ENCODE measurements at places on chromosomes 7 and 10. TPM values are rescaled to one million over a fixed set of nuclear protein-coding genes. Genes with fewer than 3 reads are reported as not detected.

ZNF12 gene
- 26.7 TPM for total RNA-seq

DLX5 gene
- not detected for total RNA-seq

NT5C3A gene
- total RNA-seq: 57.4 TPM

STRA8 gene
- not detected for total RNA-seq

OR2F2 gene
- not detected for total RNA-seq

SRRT gene
- total RNA-seq: 78.3 TPM

AKR1D1 gene
- not detected for total RNA-seq

DNA sequence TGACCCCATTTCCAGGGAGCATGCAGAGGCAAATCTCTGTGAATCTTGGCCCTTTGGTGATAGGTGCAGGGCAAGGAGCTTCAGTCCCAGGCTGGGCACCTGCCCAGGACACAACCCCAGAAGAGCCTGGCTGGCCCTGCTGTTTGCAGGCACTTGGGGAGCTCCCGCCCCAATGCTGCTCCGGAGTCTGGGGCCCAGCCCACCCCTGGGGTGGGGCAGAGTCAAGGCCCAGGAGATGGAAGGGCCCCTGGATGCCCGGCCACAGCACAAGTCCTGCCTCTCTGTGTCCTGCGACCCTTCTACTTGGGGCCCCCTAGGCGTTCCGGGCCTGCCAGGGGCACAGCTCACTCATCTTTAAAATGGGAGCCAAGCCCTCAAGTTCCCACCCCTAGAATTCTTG, 24.7 kb downstream of the PDGFA start:
- no peak for DNase-seq

DNA sequence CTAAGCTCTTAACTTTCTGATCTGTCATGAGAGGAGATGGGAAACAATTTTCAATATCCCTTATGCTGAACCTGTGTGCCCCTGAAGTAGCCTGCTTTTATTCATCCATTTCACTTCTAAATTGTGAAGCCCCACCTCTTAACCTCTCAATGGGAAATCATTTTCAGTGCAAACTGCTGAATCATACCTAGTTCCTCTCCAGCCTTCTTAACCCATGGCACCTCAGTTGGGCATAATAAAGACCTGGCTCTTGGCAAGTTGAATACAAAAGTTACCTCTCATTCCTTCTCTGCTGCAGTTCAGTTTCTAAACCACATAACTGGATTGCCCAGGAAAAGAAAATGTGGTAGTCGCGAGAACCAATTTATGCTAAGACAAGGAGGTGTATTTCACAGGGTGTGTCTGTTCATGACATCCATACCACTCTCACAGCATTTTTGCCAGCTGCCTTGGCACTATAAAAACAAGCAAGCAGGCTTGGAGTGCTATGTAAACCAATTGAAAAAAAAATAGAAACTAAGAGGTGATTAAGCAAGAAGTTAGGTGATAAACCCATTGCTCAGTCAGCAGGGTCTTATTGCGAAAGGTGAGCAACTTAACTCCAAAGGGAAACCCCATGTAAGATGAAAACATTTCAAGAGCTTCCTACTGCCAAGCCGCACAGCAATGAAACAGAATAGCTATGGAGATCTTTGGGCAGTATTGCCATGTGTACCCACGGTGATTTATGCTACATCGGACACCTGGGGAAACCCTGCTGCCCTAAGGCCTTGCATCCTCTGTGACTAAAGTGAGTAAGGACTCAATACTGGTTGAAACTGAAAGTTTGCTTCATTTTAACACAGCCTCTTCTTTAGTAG, 57.0 kb upstream of the DKK1 start:
- peak; percentile 12 for DNase-seq

DNA sequence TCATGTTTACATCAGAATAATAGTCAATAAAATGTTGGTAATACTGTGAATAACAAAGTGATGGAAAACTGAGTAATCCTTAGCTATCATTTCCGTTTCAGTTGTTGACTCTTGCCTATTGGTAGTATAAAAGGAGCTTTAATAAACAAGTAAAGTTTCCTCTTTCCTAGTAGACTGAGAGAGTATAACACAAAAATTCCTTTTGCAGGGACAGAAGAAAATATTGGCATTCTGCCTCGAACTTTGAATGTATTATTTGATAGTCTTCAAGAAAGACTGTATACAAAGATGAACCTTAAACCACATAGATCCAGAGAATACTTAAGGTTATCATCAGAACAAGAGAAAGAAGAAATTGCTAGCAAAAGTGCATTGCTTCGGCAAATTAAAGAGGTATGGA, 9.4 kb downstream of the KIF20B start:
- no peak for DNase-seq

GRCh38 chr10:131252567-131253276, 58.8 kb downstream of the TCERG1L start:
- no peak for DNase-seq

DNA sequence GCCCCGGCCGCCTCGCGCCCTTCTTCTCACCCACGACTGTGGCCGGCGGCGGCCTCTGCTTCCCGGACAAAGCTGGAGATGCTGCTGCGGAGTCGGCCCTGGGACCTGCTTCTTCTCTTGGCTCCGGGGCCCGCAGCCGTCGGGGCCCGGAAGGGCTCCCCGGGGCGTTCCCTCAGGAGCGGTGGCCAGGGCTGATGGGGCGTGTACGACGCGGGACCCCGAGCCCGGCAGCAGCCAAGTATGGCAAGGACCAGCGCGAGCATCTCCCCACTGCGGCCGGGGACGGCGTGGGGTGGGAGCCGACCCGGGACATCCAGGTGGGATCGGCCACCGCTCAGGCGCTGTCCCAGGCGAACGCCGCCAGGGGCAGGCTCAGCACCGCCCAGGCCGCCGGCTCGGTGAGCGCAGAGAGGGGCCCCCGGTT, 27.6 kb upstream of the BMS1 start:
- DNase-seq: no peak

DNA sequence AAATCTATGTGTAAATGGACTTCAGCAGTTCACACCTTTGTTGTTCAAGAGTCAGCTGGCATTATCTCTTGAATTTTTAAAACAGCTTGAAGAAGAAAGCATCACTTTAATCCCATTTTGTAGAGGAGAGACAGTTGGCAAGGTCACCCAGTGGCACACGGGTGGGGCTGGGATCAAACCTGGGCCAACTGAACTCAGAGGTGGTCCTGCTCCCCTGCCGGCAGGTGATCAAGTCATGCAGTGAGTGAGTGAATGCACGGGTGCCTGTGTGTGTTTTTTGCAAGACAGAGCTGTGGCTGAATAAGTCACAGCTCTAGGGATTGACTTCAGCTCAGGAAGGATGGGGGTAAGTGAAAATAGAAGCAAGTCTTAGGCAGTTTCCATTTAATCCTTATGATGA, 9.5 kb downstream of the GHRHR start:
- no peak for DNase-seq

GRCh38 chr10:11670381-11670780, 58.9 kb upstream of the USP6NL start:
- no peak for DNase-seq

DNA sequence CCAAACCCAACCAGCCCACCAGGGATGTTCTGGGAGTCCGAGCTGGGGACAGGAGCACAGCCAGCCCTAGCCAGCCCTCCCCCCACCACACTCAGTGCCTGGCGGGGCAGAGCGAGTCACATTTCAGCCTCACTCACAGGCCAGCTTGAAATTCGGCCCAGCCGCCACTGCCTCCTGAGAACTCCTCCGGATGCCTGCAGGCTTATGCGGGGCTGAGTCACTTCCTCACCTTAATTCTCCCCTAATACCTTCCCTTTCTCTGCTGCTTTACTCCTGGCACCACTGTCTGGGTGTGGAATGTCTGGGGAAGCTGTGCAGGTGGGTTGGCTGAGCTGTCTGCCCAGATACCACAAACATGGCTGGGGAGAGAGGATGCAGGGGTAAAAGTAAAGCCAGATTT, 22.6 kb upstream of the DLG5 start:
- peak; percentile 92 for DNase-seq

DNA sequence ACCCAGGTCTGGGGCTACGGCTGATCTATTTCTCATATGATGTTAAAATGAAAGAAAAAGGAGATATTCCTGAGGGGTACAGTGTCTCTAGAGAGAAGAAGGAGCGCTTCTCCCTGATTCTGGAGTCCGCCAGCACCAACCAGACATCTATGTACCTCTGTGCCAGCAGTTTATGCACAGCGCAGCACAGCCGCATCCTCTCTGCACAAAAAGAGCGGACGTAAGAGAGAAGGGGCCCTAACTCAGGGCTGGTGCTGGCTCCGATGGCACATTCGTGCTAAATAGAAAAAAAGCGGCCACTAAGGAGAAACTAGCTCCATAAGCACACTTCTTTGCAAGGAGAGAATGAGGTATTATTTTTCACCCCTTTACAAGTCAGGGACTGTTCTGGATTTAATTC, 28.3 kb upstream of the PRSS1 start:
- DNase-seq: no peak

GRCh38 chr7:87445897-87446296, 29.6 kb downstream of the ABCB4 start:
- no peak for DNase-seq

DNA sequence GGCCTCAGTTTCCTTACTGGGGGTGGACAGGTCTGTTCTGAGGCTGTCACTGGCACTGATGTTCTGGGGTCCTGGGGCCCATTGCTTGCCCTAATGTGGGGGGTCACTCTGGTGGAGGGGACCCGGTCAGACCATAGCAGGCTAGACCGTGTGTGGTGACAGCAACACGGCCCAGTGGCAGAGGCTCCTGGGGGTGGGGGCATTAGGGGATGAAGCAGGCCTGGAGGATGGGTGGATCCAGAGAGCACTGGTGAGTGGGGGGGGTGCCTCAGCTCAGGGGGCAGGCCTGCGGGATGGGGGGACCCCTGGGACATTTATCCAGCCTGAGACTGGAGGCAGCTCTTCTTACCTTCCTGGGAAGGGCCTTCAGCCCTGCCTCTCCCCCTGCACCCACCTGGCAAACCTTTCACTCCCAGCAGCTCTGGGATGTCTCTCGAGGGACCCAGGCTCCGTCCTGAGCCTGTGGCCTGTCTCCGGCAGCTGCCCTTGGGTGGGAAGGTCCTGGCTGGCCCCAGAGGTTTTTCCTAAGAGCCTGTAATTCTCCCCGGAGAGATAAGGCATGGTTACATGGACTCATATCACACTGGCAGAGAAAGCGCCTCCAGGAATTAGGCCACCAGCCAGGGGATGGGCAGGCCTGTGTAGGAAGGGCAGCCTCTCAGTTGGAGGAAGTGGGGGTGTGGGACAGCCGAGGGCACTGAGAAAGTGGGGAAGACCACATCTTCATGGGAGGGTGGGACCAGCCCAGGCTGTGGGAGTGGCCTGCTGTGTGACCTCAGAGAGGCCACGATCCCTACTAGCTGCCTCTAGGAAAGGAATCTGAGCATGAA, 147.7 kb downstream of the UBE2H start:
- DNase-seq: peak; percentile 26

DNA sequence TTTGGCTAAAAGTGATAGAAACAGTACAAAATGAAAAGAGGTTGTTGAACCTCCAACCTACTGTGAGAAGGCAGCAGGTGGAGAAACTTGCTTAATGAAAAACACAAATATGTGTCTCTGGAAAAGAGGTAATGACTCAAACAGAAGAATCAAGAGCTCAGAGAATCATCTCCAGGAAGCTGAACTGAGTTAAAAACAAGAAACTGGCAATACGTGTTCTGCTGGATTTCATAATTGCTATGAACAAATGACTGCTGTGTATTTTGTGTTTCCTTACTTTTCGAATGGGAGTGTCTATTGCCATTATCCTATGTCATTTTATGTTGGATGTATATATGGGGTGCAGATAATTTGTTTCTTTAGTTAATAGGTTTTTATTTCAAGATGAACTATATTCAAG, 401.1 kb downstream of the DGKB start:
- no peak for DNase-seq

GRCh38 chr7:32092346-32092745, 22.1 kb upstream of the PDE1C start:
- no peak for DNase-seq

DNA sequence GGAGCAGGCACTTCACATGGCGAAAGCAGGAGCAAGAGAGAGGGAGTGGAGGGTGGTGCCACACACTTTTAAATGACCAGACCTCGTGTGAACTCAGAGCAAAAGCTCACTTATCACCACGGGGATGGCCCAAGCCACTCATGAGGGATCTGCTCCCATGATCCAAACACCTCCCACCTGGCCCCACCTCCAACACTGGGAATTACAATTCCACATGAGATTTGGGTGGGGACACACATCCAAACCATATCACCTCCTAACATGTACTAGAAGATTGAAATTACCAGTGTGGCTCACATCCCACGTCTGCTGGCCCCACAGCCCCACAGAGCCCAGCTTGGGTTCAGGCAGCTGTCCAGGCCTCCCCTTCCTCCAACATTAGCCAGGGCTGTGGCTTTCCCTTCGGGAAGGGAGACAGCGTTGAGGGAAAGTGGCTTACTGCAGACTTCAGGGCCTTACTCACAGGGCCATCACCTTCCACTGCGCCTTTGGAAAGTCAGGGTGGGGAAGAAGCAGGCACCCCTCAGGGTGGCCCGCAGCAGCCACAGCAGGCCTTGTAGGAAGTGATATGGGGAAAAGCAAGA, 7.7 kb downstream of the DEPP1 start:
- DNase-seq: no peak

DNA sequence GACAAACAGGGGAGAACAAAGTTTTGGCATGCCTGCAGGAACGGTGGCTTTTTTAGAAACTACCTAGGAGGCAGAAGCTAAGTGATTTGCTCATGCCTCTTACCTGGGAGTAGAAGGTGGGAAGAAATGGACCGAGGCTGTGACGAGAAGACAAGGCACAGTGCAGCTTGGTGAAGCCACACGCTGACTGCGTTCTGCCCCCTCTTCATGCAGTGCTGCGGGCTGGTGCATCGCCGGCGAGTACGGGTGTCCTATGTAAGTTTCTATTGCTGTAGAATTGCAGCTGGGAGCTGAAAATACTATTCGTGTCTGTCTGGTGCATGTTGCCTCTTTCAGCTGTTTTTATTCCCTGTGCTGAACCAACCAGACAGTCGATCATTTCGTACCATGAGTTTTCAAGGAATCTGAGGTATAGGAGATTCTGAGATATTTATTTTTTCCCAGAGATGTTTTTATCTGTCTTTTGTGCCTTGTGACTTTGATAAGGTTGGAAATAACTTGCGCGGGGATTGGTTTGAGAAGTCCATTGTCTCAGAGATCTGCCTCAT, 120.9 kb downstream of the CACNB2 start:
- no peak for DNase-seq

GRCh38 chr7:130732980-130733930, 752 bp downstream of the KLF14 start:
- DNase-seq: no peak

GRCh38 chr7:2833083-2833910, 10.8 kb downstream of the GNA12 start:
- DNase-seq: no peak

Measured in A172 (cell line).